Uterine smooth muscle cell (primary cell): ENCODE measurements at places on chromosomes 1 and 21. TPM values are rescaled to one million over a fixed set of nuclear protein-coding genes. Genes with fewer than 3 reads are reported as not detected.

The TBX19 gene
- total RNA-seq = 0.33 and 1.1 TPM in 2 replicates

The GJA8 gene
- total RNA-seq = not detected in 2 replicates

The SEMA4A gene
- 0.66 and 1.2 TPM in 2 replicates for total RNA-seq

The RHD gene
- 0.12 TPM in 1 of 2 replicates, not detected in the other for total RNA-seq

The CLDN8 gene
- total RNA-seq = not detected in 2 replicates

The TRAF5 gene
- 13.3 and 15.2 TPM in 2 replicates for total RNA-seq

The MROH7 gene
- total RNA-seq = 0.11 and 0.12 TPM in 2 replicates

The MRAP gene
- not detected in 2 replicates for total RNA-seq

The DENND4B gene
- total RNA-seq = 20.4 and 24.5 TPM in 2 replicates

The KCNQ4 gene
- total RNA-seq = under 0.01 TPM in 1 of 2 replicates, not detected in the other

The SPATA6 gene
- total RNA-seq = 3.4 and 4.9 TPM in 2 replicates

The SSU72 gene
- total RNA-seq = 62.5 and 67.6 TPM in 2 replicates

The FOXD3 gene
- total RNA-seq = not detected in 2 replicates

The SUSD4 gene
- total RNA-seq = 0.44 TPM in 1 of 2 replicates, not detected in the other

The SELENBP1 gene
- total RNA-seq = 22.2 and 25.0 TPM in 2 replicates

The CTNNBIP1 gene
- 24.2 and 25.2 TPM in 2 replicates for total RNA-seq

The IL22RA1 gene
- under 0.01 and 0.12 TPM in 2 replicates for total RNA-seq

The REN gene
- total RNA-seq = 0.62 and 0.77 TPM in 2 replicates

The CHODL gene
- 0.11 TPM in 1 of 2 replicates, not detected in the other for total RNA-seq

The BTBD19 gene
- total RNA-seq = 5.4 and 12.0 TPM in 2 replicates

The COL6A1 gene
- total RNA-seq = 489 and 822 TPM in 2 replicates

The DCST1 gene
- not detected in 2 replicates for total RNA-seq

The CYP2J2 gene
- 0.12 and 0.33 TPM in 2 replicates for total RNA-seq

The OR2L8 gene
- total RNA-seq = 0.25 TPM in 1 of 2 replicates, not detected in the other

The F5 gene
- total RNA-seq = not detected in 2 replicates

The ETS2 gene
- 22.5 and 27.0 TPM in 2 replicates for total RNA-seq

The CATSPER4 gene
- total RNA-seq = not detected in 2 replicates

The C2CD4D gene
- total RNA-seq = not detected in 2 replicates

The LCE1B gene
- not detected in 2 replicates for total RNA-seq

The BMP8B gene
- total RNA-seq = under 0.01 TPM in 2 replicates

The PYGO2 gene
- 8.6 and 9.5 TPM in 2 replicates for total RNA-seq

The CLEC20A gene
- total RNA-seq = not detected in 2 replicates

The IL20 gene
- 0.12 TPM in 1 of 2 replicates, not detected in the other for total RNA-seq

The C1QTNF12 gene
- total RNA-seq = 1.1 and 2.0 TPM in 2 replicates

The MRPL55 gene
- total RNA-seq = 64.3 and 76.0 TPM in 2 replicates

The SGIP1 gene
- total RNA-seq = 26.7 and 48.0 TPM in 2 replicates

The FBXO44 gene
- total RNA-seq = 10.0 and 24.5 TPM in 2 replicates
